ENCODE measurements at places on chromosomes 16 and 17.

- DNase-seq, result no peak
Observed at GRCh38 chr16:76565542-76565941, 288.3 kb downstream of the CNTNAP4 start.

GRCh38 chr16:63653044-63653839 lies 1468.6 kb downstream of the CDH11 start:
- no peak for DNase-seq

- DNase-seq, result no peak
Observed at GRCh38 chr16:69514356-69514755, 51.4 kb upstream of the NFAT5 start.

DNA sequence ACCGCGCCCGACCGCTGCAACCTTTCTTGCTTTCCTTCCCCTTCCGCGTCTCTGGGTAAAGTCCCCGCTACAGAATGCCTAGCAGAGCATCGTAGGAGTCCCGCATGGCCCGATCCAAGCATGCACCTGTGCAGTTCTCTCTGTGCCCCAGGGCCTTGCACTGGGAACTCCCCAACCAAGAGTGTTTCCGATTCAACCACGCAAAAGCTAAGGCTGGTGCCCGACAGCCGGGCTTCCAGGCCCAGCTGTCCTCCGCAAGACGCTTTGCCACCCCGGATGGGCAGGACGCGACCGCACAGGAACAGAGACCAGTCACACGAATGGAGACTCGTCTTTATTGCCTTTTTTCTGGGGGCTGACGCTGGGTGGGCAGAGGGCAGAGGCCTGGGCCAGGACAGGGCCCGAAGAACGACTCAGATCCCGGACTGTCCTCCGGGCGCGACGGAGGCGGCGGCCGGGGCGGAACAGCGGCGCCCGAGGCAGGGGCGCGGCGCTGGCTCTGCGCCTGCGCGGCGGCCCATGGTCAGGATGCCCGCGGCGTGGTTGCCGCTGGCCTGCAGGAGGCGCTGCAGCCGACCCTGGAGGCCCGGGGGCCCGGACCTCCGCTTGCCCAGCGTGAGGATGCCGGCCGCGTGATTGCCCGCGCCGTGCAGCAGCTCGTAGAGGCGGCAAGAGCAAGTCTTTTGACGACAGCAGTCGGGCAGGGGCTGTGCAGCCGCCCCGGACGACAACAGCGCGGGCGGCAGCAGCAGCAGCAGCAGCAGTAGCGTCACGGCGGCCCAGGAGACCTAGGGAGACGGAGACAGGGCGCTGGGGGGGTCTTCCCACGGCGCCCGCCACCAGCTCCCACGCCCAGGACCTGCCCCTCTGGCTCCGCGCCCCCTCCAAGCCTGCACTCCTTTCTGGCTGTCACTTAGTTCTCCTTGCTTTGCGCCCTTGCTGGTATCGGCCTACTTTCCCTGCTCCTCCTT lies 1.2 kb downstream of the HCRT start:
- peak; percentile 76 for DNase-seq

GRCh38 chr17:76556765-76557367 lies 17.0 kb downstream of the PRCD start:
- DNase-seq, result no peak

DNA sequence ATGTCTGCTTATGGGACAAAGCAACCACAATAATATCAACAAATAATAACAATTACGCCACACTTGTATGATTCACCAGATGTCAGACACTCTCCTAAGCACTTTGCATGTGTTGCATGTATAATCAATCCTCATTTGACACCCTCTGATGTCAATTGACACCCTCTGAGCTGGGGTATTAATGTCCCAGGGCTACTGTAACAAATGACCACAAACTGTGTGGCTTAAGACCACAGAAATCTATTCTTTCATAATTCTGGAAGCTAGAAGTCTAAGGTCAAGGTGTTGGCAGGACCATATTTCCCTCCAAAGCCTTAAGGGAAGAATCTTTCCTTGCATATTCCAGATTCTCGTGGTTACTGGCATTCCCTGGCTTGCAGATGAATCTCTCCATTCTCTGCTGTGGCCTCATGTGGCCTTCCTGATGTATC lies 112.7 kb downstream of the NPIPB5 start:
- DNase-seq, result no peak

DNA sequence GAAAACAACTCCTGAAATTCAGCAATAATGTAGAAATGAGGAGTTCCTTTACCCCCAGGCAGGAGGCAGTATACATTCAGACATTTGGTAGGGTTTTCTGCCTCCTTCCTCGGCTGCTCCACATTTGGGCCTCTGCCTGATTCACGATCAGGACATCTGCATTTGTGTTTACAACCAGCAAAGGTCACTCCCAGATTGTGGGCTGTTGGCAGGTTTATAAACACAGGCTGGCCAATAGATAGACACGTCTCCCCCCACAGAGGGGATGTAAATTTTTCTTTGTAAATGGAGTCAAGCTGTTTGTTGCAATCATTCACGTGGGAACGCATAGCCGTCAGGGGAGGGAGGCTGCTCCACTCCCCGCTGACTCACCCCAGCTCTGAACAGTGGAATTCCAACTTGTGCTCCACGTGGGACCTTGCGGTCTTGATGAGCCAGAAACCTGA lies 252.1 kb upstream of the N4BP1 start:
- no peak for DNase-seq

GRCh38 chr17:31476525-31477416 lies 85.3 kb downstream of the RAB11FIP4 start:
- no peak for DNase-seq

GRCh38 chr17:5500247-5500588 lies 13.9 kb downstream of the MIS12 start:
- DNase-seq, result no peak

DNA sequence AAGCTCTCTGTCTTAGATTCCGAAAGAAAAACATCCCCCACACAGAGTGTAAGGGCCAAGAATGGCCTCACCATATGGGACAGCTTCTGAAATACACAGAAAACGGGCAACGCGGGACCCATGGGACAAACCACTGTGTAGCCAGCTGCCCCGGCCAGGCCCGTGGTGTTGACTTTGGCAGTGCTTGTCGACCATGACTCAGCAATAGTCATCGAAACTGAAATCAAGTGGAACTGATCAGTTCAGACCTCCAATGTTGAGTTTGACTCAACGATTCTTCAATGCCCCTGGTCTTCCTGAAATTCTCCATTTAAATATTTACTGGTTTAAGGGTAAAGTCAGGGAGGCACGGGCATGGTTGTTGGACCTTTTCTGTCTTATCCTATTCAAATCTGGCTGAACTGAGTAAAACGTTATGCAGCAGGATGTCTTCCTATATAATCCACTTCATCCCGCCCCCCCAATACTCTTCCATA lies 27.5 kb downstream of the ZFHX3 start:
- DNase-seq, result no peak

DNA sequence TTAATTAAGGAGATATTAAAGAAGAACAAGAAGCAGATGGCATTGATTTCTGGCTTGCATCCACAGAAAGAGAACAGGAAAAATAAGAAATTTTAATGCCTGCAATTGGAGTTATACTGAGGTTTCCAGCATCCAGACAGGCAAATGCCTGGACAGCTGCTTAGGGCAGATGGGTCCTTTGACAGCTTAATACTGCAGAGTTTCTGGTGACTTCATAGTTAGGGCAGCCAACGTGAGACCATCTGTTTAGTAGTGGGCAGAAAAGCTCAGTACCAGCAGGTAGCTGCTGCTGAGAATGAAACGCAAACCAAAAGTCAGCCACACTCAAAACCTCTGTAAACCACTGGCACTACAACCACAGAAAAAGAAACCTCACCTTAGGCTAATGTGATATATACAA lies 109.8 kb downstream of the CDK5R1 start:
- DNase-seq, result no peak

GRCh38 chr16:72976438-72977064 lies 71.4 kb downstream of the ZFHX3 start:
- no peak for DNase-seq

GRCh38 chr17:66951605-66951953 lies 12.9 kb upstream of the CACNG4 start:
- DNase-seq, result no peak

- no peak for DNase-seq
Observed at GRCh38 chr16:12523002-12523401, 280.7 kb downstream of the CPPED1 start.

GRCh38 chr17:48247603-48248002 lies 140.0 kb downstream of the SNX11 start:
- DNase-seq, result no peak

GRCh38 chr17:47066095-47066494 lies 87.0 kb upstream of the RPRML start:
- DNase-seq, result no peak

DNA sequence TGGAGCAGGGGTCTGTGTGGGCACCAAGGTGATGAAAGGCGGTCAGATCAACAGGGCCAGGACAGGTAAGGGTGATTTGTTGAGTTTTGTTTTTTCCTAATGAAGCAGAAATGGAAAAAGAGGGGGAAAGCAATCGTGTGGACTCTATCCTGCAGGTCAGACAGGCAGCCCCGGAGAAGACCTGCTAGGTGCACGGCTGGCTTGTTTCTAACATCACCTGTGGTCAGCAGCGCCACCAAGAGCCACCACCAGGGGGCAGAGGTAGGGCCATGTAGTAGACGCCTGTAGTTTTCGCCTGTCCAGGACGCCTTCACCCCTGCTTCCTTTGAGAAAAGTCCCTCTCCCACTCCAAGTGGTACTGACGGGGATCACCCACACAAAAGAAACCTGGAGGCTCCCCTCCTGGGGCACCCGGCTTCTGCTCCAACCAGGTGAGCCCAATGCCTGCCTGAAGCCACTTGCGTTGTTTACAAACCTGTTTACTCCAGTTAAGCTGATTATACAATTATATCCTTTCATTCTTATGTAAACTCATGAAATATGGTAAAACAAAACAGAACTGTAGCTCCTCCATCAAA lies 54.2 kb upstream of the SEC14L1 start:
- DNase-seq, result peak; percentile 47

DNA sequence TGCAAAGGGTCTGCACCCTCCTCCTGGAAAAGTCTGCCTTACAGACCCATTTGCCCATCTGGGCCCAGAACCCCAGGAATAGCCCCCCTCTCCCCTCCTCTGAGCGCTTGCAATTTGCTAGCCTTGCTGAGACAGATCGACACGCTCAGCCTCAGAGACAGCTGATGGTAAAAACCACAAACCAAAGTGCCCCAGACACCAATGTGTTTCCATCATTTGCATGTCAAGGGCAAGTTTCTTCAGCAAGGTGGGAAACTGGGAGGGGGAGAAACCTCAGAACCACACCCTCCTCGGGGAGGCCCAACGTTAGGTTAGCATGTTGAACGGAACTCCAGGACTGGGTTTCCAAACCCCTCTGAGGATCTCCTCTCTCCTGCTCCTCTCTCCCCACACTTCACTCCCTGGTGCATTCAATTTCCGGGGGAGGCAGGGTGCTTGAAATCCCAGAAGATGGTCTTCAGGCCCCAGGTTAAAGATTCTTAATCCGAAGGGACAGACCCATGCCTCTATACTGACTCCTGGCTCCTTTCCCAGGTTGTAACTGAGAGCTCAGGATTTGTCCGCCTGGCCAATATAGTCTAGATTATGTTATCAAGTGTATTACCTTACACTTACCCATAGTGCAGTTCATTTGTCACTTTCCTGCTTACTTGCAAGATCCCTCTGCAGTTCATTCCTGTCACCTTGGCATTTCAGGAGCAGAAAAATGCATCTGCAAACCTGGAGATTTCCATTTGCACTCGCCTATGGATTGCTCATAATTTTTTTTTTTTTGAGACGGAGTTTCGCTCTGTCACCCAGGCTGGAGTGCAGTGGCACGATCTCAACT lies 1.3 kb upstream of the CUEDC1 start:
- no peak for DNase-seq

DNA sequence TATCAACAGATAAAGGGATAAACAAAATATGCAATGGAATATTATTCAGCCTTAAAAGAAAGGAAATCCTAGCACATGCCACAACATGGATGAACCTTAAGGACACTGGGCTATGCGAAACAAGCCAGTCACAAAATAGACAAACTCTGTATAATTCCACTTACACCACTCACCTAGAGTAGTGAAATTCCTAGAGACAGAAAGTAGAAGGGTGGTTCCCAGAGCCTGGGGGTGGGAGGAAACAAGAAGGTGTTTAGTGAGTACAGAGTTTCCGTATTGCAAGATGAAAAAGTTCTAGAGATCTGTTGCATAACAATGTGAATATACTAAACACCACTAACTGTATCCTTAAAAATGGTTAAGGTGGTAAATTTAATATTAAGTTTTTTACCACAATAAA lies 10.0 kb downstream of the SPOP start:
- DNase-seq, result no peak

DNA sequence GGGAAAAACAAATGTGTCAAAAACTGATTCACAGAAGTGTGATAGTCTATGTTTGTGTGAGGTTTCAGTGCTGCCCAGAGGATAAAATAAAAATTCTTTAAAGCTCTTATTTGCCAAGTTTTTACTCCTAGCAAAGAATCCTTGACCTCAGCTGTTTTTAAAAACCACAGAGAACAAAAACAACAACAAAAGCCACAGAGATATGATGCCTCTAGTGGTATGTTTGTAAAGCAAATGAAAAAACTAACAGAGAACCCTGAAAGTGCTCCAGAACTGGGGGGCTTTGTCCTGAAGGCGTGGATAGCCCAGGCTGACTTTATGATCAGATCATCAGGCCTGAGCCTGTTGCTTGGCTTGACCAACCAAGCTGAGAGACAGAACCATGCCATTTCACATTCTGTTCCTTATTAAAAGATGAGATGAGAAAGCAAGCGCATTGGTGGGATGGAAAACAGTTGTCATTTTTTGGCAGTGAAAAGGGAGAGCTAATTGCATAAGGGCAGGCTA lies 411.0 kb downstream of the CPPED1 start:
- no peak for DNase-seq

GRCh38 chr16:4610011-4611005 lies 4.4 kb downstream of the UBALD1 start:
- DNase-seq, result no peak

GRCh38 chr16:73916829-73917594 lies 379.6 kb upstream of the PSMD7 start:
- DNase-seq, result no peak

GRCh38 chr16:48885471-48885870 lies 275.5 kb upstream of the N4BP1 start:
- no peak for DNase-seq

- DNase-seq, result no peak
Observed at GRCh38 chr17:32636598-32637218, 149.9 kb downstream of the CDK5R1 start.

GRCh38 chr16:78075800-78076199 lies 23.7 kb upstream of the WWOX start:
- no peak for DNase-seq

- DNase-seq, result no peak
Observed at GRCh38 chr17:3919123-3919624, 2.9 kb upstream of the P2RX1 start.
